ENCODE measurements at places on chromosomes 12 and 14.

GRCh38 chr14:100824091-100824551, 1.8 kb upstream of the MEG3 start:
- H3K4me1 ChIP-seq: peaks cover 24% of the 10 kb centered on the region
- peaks cover 1% of the 10 kb centered on the region for H3K36me3 ChIP-seq
- no peak overlapping the region for H3K4me3 ChIP-seq
- H3K27me3 ChIP-seq: no peaks in the 10 kb centered on the region
- peak; percentile 92 for DNase-seq

- no peak overlapping the region for H3K27ac ChIP-seq
- H3K4me1 ChIP-seq: peaks cover 39% of the 10 kb centered on the region
- no peaks in the 10 kb centered on the region for H3K27me3 ChIP-seq
- H3K36me3 ChIP-seq: no peaks in the 10 kb centered on the region
- no peak for DNase-seq
- H3K4me3 ChIP-seq: no peak overlapping the region
Measured at GRCh38 chr14:85315290-85315689, 214.7 kb upstream of the FLRT2 start.

DNA sequence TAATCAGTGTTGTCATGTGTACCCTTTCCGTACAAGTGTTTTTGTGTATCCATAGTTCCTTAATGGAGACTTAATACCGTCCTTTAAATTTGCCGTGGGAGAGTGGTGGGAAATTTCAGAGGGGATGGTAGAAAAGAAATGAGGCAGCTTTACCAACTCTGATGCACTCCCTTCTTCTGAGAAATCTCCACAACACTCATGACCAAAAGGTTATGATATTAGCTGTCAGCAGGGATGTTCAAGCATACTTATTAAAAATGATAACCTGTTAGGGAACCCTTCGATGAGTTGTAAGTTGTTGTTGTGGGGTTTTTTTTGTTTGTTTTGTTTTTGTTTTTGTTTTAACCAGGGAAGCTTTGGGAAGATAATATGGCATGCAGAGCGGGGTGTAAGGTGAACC, 12.5 kb downstream of the RAB21 start:
- H3K27ac ChIP-seq: no peak overlapping the region
- H3K4me1 ChIP-seq: peaks cover 61% of the 10 kb centered on the region
- H3K27me3 ChIP-seq: no peaks in the 10 kb centered on the region
- DNase-seq: no peak
- no peak overlapping the region for H3K4me3 ChIP-seq
- H3K36me3 ChIP-seq: peaks cover 9% of the 10 kb centered on the region

GRCh38 chr12:69480698-69481097, 10.5 kb downstream of the FRS2 start:
- no peaks in the 10 kb centered on the region for H3K27me3 ChIP-seq
- no peak for DNase-seq
- no peak overlapping the region for H3K4me3 ChIP-seq
- no peak overlapping the region for H3K27ac ChIP-seq
- H3K4me1 ChIP-seq: peaks cover 55% of the 10 kb centered on the region

- no peak overlapping the region for H3K27ac ChIP-seq
- peaks cover 3% of the 10 kb centered on the region for H3K27me3 ChIP-seq
- H3K4me3 ChIP-seq: no peak overlapping the region
- DNase-seq: no peak
- peaks cover 7% of the 10 kb centered on the region for H3K4me1 ChIP-seq
Measured at GRCh38 chr14:34199585-34199984, 248.7 kb upstream of the EGLN3 start.

DNA sequence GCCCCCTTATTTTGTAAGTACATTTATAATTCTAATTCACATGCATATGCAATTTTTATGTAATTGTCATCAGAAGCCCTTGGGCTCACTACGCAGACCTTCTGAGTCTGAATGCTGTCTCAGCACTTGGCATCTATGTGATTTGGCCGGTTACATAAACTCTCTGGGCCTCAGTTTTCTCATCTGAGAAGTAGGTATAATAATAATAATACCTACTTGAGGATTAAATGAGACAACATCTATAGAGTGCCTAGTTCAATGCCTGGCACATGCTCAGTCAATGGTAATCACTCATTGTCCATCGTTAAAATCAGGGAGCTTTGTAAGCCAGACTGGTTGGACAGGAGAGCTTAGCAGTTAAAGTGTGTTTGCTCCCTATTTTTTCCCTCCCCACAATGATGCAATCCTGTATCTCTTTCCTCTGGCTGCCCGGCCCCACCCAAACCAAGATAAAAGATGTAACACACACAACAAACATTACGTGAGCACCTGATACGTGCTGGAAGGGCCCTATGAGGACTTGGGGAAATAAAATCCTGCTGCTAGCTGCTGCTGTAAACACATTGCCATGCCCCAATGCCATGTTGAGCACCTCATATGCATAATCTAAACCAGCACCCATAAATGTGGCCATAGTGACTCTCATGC, 235.0 kb downstream of the CRADD start:
- DNase-seq: no peak
- no peak overlapping the region for H3K27ac ChIP-seq
- peaks cover 50% of the 10 kb centered on the region for H3K4me1 ChIP-seq
- H3K36me3 ChIP-seq: no peaks in the 10 kb centered on the region

GRCh38 chr12:57000393-57000792, 6.0 kb downstream of the ZBTB39 start:
- H3K4me3 ChIP-seq: no peak overlapping the region
- DNase-seq: no peak
- H3K27me3 ChIP-seq: no peaks in the 10 kb centered on the region
- H3K36me3 ChIP-seq: peaks cover 26% of the 10 kb centered on the region
- no peak overlapping the region for H3K27ac ChIP-seq

DNA sequence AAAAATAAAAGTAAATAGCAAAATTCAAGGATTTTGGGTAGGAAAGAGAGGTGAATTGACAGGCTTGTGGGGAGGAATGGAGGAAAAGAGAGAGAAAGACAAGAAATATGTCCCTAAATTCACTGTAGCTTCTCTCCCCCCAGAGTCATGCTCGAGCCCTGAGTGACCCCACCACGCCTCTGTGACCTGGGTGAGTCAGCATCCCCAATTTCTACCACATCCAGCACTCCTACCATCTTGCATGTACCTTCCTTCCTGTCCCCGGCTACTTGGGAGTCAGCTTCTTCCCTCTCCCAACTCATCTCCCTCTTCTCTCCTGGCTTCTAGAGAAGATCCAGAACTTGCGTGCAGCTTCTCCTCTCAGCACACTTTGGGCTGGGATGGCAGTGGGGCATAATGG, 9.8 kb downstream of the ZNF219 start:
- peaks cover 42% of the 10 kb centered on the region for H3K36me3 ChIP-seq
- peak overlapping the region; percentile 74 for H3K27ac ChIP-seq
- DNase-seq: no peak
- H3K27me3 ChIP-seq: no peaks in the 10 kb centered on the region

DNA sequence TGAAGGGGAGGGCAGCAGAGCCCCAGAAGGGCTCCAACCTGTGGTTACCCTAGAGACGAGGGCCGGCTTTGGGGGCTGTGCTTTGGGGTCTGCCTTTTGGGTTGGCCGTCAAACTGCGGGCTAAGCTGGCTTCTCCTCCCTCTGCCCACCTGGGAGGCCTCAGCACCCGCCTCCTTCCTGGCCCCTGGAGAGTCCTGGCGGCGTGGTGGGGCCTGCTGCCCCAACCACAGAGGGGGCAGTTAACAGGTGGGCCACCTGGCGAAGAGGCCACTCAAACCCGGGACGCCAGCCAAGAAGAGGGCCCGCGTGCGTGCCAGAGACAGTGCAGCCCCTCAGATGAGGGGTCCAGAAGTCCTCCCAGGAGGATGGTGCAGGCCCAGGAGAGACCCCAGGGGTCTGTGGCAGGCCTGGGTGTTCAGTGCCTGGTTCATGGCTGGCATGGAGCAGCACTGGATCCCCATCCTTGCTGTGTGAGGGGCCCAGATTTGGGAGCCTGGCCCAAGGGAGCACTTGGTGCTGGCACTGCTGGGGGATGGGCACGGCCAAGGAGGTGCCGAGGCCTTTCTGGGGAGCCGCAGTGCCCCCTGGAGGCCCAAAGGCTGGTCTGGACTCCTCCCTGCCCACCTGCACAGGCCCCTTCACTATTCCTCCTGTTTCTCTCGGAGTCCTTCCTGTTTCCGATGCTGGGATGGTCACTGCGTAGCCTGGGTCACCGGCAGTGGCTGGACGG, 48.8 kb downstream of the LRCOL1 start:
- no peaks in the 10 kb centered on the region for H3K27me3 ChIP-seq
- no peaks in the 10 kb centered on the region for H3K36me3 ChIP-seq
- DNase-seq: no peak
- no peak overlapping the region for H3K27ac ChIP-seq
- peaks cover 6% of the 10 kb centered on the region for H3K4me1 ChIP-seq

- H3K36me3 ChIP-seq: peaks cover 5% of the 10 kb centered on the region
- peaks cover 22% of the 10 kb centered on the region for H3K4me1 ChIP-seq
- no peak overlapping the region for H3K4me3 ChIP-seq
- DNase-seq: no peak
Measured at GRCh38 chr12:10102322-10102721, 3.5 kb upstream of the CLEC1A start.

Measured in chondrocyte (in vitro differentiated cells).